NCI-H1417 treated with DMSO at 0.1 percent for 48 hours (cell line): ENCODE measurements at places on chromosomes 11 and 22.

- no peak for DNase-seq
Observed at GRCh38 chr11:29801561-29801960, 215.3 kb downstream of the KCNA4 start.

DNA sequence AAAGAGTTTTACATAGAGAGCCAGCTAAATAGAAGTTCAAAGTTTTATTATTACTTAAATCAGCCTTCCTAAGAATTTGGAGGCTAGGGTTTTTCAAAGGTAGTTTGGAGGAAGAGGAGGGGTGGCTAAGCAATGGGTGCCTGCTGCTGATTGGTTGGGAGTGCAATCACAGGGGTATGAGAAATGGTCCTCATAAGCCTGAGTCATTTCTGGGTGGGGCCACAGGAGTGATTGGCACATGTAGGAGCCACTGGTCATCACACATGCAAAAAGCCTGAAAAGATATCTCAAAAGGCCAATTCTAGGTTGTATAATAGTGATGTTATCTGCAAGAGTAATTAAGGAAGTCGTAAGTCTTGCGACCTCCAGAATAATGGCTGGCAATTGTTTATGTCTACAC lies 12.9 kb downstream of the OR51L1 start:
- DNase-seq, result no peak

DNA sequence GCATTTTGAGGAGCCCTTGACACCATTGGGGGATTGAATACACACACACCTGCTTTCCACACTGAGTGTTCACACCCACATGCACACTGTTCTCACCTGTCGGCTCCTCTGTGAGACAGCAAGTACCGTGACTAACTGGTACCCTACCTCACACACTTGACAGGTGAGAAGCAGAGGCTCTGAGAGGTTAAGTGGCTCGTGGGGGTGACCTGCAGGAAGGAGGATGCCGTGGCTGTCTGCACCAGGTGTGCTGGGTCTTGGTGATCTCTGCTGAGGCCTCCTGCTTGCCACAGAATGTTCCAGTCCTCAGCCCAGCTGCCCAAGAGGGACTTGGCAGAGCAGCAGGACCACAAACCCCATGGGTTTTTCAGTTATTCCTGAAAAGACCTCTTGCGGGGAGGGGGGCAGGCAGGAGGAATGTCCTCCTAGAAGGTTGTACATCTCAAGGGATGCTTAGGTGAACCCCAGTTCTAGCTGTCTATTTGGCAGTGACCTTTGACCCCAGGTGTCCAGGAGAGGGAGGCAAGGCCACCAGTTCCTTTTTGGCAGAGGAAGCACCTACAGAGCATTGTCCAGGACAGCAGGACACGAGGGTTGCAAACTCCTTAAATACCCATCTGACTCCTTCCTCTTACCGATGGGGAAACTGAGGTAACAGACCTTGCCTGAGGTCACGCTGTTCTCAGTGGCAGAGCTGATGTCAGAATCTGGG lies 66.0 kb downstream of the SHISAL1 start:
- DNase-seq, result no peak

- DNase-seq, result no peak
Observed at GRCh38 chr22:49392841-49393510, 434.7 kb downstream of the BRD1 start.
